Hepatocyte (in vitro differentiated cells): ENCODE measurements at places on chromosomes 6 and 20. TPM values are rescaled to one million over a fixed set of nuclear protein-coding genes. Genes with fewer than 3 reads are reported as not detected.

The CABLES2 gene
- total RNA-seq, result 8.6 and 12.0 TPM in 2 replicates

The BPIFA1 gene
- total RNA-seq, result not detected in 2 replicates

- no peak overlapping the region for H3K27ac ChIP-seq
- no peaks in the 10 kb centered on the region for H3K4me1 ChIP-seq
- no peak for DNase-seq
- H3K36me3 ChIP-seq, result no peaks in the 10 kb centered on the region
- no peaks in the 10 kb centered on the region for H3K27me3 ChIP-seq
These were observed 92.2 kb downstream of the CTNNBL1 start for GRCh38 chr20:37786043-37786442.

GRCh38 chr6:165678429-165678828, 15.4 kb upstream of the PDE10A start:
- H3K36me3 ChIP-seq, result no peaks in the 10 kb centered on the region
- H3K27me3 ChIP-seq, result peaks cover 4% of the 10 kb centered on the region
- no peak overlapping the region for H3K27ac ChIP-seq
- H3K4me1 ChIP-seq, result no peaks in the 10 kb centered on the region
- DNase-seq, result no peak

DNA sequence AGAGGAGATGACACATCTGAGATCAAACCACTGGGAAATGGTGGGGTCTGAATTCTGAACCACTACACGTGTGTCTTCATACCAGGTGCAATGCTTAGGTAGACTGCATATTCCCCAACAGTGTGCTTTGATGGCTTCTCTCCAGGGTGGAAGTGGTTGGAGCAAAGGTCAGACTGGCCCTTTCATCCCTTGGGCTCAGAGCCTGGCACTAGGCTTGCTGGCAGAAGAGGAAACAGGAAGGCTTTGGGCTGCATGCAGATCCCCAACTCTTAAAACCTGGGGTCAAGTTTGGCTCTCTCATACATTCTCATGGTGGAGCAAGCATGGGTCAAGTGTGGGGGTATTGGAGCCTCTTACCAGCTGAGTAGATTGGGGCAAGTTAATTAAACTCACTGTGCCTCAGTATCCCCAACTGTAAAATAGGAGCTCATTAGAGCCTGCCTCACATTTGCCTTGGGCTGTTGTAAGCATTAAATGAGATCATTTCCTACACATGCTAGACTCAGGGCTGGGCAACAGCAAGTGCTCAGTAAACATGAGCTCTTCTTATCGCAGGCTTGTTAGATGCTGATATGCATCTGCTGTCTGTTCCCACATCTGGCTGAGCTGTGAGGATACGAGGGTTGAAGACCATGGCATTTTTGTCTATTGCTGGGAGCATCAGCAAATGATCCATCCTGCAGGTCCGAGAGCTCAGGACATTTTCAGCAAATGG, 51.6 kb upstream of the FAM83D start:
- no peaks in the 10 kb centered on the region for H3K36me3 ChIP-seq
- peaks cover 5% of the 10 kb centered on the region for H3K27me3 ChIP-seq
- no peak overlapping the region for H3K27ac ChIP-seq
- no peak overlapping the region for H3K4me3 ChIP-seq
- no peak for DNase-seq
- no peaks in the 10 kb centered on the region for H3K4me1 ChIP-seq

GRCh38 chr6:13349811-13350506, 21.6 kb upstream of the TBC1D7 start:
- peaks cover 6% of the 10 kb centered on the region for H3K4me1 ChIP-seq
- H3K27ac ChIP-seq, result no peak overlapping the region
- no peaks in the 10 kb centered on the region for H3K27me3 ChIP-seq
- no peaks in the 10 kb centered on the region for H3K36me3 ChIP-seq
- DNase-seq, result no peak

DNA sequence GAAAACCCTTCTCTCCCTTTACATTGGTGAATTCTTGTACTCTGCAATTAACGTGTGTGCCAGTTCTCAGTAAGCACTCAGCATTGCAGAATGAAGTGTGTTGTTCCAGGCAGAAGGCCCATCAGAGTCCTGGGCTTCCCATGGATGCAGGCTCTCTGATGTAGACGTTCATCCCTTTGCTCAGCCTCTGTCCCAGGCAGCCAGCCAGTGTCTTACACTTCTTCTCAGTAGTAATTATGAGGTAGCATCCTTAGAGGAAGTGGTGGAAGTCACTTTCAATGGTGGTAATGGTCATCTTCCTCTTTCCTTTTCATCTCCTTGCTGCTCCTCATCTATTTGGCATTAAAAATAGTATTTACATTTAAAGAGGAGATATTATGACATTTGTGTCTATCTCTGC, 66.7 kb upstream of the FYN start:
- no peak for DNase-seq
- no peak overlapping the region for H3K4me3 ChIP-seq
- H3K27me3 ChIP-seq, result no peaks in the 10 kb centered on the region

- H3K36me3 ChIP-seq, result no peaks in the 10 kb centered on the region
- peaks cover 20% of the 10 kb centered on the region for H3K4me1 ChIP-seq
- H3K27me3 ChIP-seq, result no peaks in the 10 kb centered on the region
- H3K4me3 ChIP-seq, result no peak overlapping the region
- DNase-seq, result peak; percentile 77
These were observed 7.8 kb downstream of the ADA start for GRCh38 chr20:44643596-44644229.
